GOT3 (cell line): ENCODE measurements at places on chromosomes 13 and 19.
A peak's percentile ranks its signal among the peaks of the same experiment; 100 is the strongest.

GRCh38 chr19:20482721-20483120, 82.9 kb downstream of the ZNF737 start:
- no peak for DNase-seq

- no peak for DNase-seq
These were observed 6.9 kb downstream of the CTU1 start for GRCh38 chr19:51101171-51101865.

- DNase-seq, result no peak
These were observed 132.1 kb upstream of the SPACA7 start for GRCh38 chr13:112244061-112244460.

DNA sequence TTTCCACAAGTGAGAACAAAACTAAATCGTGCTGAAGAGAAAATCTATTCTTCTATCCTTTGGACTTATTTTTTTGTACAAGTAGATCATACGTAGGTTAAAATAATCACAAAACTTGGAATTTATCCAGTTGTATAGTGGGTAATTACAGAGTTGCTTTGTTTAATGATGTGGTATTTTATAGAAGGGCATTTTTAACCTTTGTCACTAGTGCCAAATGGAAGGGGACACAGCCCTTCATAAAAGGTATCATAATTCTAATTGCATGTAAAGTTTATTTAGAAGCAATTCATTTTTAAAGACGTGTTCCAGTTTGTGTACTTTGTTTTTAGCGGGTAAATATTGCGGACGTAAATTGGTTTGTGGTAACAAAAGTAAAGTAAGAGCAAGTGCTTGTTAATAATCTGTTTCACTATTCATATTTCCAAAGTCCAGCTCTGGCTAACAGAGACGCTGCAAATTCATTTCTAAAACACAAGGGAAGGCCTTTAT, 99.5 kb downstream of the ERCC5 start:
- no peak for DNase-seq

GRCh38 chr19:28319227-28319626, 893.7 kb downstream of the UQCRFS1 start:
- no peak for DNase-seq

GRCh38 chr19:44723952-44724319, 24.6 kb upstream of the BCL3 start:
- DNase-seq, result peak; percentile 69

DNA sequence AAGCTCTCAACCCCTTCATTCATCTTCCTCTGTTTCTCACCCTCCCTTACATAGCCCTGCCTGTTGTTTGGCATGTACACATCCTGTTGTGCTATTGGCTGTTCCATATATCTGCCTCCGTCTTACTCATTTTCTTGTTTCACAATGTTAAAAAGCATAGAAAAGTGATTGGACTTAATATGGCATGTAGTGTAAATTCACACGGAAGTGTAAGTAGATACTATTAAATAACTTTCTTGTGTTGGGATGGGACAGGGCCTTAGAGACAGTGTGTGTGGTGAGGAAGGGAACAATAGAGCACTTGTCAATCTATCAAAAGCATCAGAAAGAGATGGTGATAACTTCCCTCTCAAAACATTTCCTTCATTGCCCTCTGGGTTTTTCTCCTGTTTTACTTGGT, 12.3 kb downstream of the LMO7 start:
- DNase-seq, result no peak

DNA sequence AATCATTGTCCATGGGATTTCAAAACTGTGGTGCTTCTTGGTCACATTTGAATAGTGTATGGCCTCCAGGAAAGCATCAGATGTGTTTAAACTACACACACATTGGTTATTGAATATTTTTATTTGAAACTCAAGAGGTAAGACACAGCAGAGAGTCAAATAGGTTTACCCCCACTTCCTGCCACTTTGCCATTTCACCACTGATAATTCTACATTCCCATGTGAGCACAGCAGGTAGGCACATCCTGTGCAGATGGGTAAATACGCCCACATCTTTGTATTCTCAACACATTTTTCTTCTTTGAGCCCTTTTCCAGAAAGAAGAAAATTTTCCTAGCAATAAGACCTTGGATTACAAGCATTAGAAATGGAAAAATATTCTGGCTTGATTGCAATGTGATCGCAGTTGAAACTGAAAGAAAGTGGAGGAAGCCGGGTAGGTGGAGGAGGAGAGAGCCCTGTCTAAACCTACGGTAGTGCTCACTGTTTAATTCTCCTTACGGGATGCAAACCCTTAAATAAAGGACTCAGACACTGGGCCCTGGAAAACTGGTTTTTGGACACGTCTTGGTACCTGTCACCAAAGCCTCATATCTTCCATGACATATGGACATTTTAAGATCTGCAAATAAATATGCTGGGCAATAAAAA, 167.7 kb downstream of the COG6 start:
- no peak for DNase-seq

GRCh38 chr19:4575267-4576015, 16.0 kb upstream of the SEMA6B start:
- peak; percentile 61 for DNase-seq

DNA sequence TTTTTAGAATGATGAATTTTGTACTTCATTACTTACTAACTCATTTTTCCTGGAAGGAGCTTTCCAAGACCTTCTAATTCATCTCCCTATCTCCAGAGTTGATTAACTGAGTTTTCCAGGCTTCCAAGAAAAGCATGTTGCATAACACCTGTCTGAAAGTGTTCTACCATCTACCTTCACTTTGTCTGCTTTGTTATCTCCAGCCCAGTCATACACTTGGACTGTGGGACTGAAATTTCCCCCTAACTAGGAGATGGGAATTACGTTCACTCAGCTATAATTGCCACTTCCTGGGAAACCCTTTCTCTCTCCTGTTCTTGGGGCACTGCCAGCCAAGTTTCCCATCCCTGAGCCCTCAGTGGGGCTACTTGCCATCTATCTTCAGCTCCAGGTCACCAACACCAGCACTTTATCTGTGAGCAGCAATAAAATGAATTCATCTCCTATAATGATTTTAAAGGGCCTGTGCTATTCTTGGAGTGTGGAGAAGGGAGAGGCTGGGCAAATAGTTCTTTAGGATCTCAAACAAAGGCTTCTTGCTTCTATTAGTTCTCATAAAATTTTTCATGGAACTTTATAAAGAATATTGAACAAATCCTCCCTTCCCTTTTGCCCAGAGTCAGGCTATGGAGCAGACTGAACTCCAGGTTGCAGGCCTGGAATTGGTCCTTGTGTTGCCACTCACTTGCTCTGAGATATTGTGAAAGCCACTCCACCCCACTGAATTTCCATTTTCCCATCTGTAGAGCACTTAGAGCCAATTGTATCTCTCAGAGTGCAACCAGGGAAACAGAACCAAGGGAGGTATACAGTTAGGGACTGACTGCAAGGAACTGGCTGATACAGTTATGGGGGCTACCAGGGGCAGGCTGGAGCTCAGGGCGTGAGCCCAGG, 17.8 kb upstream of the ATP12A start:
- DNase-seq, result no peak

DNA sequence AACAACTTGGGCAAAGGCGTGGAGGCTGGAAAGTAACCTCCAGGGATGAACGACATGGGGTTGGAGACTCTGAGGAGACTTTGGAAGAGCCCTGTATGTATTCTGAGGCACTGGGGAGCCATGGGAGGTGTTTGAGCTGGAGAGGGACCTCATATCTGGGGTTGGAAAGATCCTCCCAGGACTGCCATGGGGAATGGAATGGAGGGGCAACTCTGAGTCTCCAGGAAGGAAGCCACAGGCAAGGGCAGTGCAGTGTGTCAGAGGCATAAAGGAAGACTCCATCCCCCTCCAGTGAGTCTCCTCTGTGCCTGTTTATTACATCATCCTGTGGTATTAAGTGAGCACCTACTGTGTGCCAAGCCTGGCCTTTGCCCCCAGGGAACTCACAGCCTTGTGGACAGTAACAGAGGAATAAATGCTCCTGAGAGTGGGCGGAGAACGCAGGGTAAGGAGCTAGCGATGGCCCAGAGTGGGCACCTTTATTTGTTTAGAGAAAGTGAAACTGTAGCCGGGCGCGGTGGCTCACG, 7.7 kb downstream of the PEAK3 start:
- no peak for DNase-seq

GRCh38 chr19:32570081-32570785, 10.8 kb upstream of the PDCD5 start:
- no peak for DNase-seq

- no peak for DNase-seq
These were observed 19.9 kb upstream of the GPR183 start for GRCh38 chr13:99327126-99327525.

- DNase-seq, result no peak
These were observed 30.4 kb downstream of the ZNF536 start for GRCh38 chr19:30402436-30403202.

GRCh38 chr19:2478756-2479555, 3.0 kb downstream of the GADD45B start:
- peak; percentile 29 for DNase-seq

DNA sequence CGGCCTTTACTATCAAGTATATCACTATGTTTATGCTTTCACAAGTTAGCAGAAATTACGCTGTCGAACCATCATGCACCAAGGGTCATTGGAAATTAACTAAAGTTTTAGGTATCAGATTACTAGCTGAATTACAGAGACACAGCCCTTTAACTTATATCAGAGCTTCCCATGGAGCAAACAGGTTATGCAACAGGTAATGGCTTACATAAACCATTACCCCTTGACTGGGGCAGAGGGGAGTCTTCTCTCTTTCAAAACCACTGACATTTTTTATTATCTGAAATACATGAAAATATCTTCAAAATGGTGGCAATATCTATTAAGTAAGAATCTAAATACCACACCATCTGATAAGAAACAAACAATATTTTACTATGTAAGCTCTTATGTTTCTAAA, 1692.9 kb upstream of the SLC10A2 start:
- DNase-seq, result no peak

DNA sequence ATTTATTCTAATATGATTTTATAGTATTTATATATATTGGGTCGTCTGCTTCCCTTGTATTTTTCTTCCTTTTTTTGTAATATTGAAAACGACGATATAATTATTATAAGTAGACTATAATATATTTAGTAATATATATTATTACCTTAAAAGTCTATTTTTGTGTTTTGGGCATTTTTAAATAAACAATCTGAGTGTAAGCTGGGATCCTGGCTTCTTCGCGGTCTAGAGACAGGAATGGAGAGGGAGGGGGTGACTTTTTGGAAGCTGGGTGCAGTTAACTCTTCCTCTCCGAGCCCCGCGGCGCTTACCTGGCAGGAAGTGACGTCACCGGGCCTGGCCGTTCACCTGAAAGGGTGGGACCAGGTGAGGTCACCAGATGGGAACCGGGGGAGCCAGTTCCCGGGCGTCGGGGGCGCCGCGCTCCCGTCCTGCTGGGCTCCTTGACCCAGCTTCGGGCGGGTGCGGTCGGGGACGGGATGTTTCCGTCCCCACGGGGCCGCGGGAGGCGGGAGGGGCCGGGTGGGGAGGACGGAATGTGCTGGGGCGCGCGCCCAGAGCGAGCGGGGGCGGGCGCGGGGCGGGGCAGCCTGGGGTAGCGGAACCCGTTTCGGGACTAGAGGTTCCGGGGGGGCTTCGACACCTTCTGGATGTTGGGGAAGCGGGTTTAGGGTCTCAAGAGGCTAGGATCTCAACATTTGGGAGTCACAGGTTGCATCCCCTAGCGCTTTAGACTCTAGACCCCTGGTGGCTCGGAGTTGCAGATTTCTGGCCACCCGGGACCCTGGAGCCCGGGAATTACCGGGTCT, 2.8 kb downstream of the ZFP36 start:
- DNase-seq, result peak; percentile 24
